ENCODE measurements at places on chromosomes 4 and X. TPM values are rescaled to one million over a fixed set of nuclear protein-coding genes. Genes with fewer than 3 reads are reported as not detected.

DNA sequence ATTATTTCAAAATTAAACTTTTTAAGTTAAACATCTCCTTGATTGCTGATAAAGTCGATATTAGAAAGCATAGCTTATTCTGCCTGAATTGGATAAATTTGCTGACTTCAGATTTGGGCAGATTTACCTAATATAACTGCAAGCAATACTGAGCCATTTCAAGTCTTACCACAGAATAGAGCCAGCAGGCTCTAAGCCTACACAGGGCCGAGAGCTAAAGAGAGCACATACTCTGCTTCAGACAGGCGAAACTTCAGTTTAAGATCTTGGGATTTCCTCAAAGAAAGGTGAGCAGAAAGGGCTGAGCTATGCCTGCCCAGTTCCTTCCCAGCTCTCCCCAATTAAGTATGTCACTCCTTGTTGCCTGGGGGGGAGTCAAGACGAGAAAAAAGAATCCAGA is 240.6 kb upstream of the NOCT start:
- no peak for DNase-seq

DNA sequence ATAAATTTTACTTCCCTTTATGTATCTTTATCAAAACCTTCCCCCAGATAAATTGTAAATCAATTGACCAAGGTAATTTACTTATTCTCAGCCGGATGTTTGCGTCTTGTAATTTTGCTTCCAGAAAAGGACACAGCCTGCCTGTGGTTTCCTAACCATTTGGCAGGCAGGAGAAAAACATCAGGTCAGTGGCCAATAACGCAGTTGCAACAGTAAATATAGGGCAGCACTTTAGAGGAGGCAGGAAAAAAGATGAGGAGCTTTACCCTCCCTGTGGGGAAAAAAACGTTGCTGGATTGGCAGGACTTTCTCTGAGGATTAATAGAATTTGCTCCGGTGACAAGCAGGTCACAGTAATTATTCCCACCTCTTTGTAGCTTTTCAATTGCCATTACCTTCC is 2618.1 kb downstream of the ARAP2 start:
- no peak for DNase-seq

GRCh38 chrX:103417370-103417769 is 41.0 kb downstream of the BEX3 start:
- DNase-seq, result no peak

Gene RAB41
- not detected for total RNA-seq

Gene PABPC4L
- 0.59 TPM for total RNA-seq

Gene SYTL5
- total RNA-seq, result 3.1 TPM

GRCh38 chr4:24024157-24024556 is 134.3 kb upstream of the PPARGC1A start:
- DNase-seq, result no peak

- no peak for DNase-seq
These were observed 292.6 kb upstream of the KLF3 start for GRCh38 chr4:38371391-38371851.

DNA sequence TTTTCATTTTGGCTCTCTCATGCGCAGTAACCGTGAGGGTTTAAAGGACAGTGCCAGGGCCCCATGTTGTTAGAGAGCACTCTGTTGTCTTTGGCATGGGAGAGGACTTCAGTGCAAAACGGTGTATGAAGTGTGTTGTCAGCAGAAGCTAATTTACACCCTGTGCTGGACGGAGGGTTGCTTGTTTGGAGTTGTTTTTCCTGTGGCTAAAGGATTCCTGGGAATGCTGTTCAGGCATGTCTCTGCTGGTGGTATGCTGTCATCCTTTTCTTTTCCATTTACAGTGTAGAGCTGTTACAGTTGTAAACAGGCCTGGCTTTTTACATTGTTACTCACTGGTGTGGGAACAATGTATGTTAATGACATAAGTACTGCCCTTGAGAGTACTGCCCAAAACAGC is 206.3 kb downstream of the CBR4 start:
- DNase-seq, result no peak

DNA sequence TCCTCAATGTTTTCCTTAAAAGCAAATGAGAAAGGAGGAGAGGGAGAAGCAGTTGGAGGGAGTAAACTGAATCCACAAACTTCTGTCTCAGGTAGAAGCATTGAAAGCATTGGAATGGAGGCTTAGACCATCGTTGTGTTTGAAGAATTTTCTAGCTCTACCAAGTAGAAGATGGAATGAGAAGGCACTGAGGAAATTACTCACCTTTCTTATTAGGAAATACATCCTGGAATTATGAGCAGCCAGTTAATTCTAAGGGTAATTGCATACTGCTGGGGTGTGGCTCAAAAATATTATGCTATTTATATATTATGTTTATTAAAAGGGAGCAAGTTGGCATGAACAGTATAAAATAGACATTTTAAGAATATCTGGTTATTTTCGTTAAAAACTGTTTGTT is 12.9 kb downstream of the PGM2 start:
- no peak for DNase-seq

DNA sequence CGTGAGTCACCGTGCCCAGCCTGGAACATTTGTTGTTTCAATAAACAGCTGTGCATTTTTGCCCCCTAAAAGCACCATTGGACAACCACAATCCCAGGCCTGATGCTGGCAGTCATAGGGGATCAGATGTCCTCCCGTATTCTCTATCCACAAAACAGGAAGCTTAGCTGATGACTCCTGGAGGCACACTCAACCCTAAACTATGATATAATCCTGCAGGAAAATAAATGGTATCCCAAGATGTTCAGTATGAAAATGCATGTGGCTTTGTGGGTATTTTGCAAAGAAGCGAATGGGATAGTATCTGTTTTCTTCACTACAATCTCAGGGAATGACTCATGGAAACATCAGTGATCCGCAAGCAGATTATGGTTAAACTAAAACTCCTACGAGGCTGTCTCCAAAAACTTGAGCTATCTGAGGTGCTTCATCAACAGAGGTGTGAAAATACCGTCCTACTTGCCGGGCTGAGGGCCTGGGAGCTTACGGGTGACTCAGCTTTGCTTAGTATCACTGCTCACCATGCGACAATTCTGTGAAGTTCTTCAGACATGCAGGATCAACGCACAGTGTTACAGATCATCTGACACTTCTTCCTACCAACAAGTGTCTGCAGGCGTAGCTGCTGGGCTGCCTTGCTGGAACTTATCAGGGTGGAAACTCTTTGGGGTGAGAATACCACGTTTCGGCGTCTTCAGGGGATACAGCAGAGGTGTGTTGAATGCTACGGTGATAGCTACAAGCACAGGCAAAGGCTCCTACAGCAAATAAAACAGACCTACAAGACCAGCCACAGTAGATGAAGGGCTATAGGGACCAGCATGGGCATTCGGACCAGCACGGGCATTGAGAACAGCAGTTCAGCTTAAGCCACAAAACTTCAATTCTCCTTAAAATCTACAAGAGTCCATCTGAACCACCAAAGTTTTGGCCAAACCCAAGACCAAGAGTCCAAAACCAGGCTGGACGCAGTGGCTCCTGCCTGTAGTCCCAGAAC is 148.5 kb downstream of the DHRSX start:
- no peak for DNase-seq

DNA sequence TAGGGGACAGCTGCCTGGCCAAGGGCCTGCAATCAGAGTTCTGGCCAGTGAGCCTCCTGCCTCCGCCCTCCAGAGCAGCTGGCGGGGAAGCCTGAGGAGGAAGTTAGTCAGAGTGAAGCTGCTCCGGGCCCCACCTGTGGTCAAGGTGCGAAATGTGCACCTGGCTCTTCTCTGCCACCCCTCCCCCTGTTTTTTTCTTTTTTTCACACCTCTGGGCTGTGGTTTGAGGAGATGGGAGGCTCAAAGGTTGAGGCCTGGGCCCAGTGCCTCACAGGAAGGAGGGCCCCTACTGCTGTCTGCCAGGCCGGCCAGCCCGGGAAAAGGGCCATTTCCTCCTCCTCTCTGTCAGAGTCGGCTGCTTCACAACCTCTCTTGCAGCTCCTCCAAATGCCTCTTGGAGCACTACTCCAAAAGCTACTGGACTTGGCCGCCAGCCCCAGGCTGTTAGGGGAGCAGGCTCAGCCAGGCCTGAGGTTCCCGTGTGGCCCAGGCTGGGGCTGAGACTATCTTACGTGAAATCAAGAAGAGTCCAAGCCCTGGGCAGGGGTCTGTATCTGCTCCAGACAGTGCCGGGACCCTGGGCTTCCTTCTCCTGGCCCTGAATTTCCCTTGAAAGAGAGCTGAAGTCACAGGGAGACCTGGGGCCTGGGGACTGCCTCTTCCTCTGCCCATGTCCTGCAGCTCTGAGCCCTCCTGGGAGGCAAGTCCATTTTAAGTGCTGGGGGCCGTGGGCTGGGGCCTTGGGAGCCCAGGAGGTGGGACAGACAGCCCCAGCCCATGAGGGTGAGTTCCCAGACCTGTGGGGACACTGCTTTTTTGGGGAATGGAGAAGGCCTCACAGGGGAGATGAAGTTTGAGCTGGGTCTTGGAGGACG is 4.5 kb upstream of the CXCR3 start:
- DNase-seq, result peak; percentile 80

Gene NDST4
- 7.4 TPM for total RNA-seq

DNA sequence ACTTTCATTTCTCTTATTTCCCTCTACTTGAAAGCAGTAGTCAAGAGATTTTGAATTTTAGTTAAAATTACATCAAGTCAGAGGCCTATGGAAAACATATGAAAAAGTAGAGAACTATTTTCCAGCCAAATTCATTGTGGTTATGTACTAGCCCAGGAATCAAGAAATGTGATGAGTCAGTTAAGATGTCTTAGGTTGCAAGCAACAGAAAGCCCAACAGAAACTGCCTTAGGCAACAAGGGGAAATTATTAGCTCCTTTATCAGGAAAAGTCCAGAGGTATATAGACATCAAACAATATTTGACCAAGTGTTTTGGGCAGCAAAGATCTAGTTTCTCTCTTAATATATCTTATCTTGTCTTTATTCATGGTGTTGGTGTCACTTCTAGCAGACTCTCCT is 37.8 kb upstream of the FRMD7 start:
- DNase-seq, result no peak

GRCh38 chr4:52076731-52077130 is 25.6 kb downstream of the SPATA18 start:
- no peak for DNase-seq

Gene SLC6A8
- 9.5 TPM for total RNA-seq

Gene UGT2B15
- total RNA-seq, result not detected

GRCh38 chrX:64975491-64975890 is 759 bp downstream of the ZC4H2 start:
- DNase-seq, result peak; percentile 25

DNA sequence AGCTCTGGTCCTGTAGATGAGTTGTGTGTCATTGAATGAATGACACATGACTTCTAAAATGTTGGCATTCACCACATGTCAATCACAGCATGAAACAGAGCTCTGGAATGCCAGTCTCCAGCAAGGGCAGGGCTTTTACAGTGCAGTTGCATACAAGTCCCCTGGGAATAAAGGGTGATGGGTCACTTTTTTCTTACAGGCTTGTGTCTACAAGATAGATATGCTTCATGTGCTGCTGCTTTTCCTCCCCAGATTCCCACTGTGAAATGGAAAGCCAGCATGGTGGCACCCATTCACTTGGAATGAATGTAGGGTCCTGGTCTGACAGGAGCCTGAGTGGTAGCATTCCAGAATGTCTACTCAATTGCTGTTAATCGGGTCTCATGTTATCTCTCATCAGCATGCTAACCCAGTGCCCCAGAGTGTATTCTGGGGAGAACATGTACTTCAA is 159.1 kb upstream of the KIT start:
- DNase-seq, result no peak

GRCh38 chr4:176300565-176300964 is 19.2 kb upstream of the SPCS3 start:
- DNase-seq, result no peak

All from uterus (tissue), 4 donors.